ENCODE measurements at places on chromosomes 3 and 15.
A peak's percentile ranks its signal among the peaks of the same experiment; 100 is the strongest.

DNA sequence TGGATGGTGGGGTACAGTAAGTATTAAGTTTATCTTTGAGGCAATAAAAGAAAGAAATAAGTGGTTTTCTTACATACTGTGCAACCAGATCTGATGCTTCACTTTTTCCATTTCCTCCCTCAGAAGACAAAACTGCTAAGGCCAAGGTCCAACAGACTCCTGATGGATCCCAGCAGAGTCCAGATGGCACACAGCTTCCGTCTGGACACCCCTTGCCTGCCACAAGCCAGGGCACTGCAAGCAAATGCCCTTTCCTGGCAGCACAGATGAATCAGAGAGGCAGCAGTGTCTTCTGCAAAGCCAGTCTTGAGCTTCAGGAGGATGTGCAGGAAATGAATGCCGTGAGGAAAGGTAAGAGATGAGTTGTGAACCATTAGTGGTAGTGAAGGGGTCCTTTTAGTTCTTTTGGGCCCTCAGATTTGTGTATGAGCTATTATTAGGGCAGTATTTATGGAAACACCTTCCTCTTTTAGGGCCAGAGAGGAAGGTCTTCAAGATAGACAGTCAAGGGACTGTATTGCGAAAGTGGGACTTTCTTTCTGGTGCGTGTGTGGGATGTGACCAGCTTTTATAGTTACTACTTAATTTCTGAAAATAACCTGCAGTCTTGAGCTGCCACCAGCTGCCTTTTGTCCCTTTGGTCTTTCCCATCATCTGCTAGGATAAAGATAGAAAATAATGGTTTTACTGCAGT is 4.6 kb downstream of the ALAS1 start:
- DNase-seq, result no peak

DNA sequence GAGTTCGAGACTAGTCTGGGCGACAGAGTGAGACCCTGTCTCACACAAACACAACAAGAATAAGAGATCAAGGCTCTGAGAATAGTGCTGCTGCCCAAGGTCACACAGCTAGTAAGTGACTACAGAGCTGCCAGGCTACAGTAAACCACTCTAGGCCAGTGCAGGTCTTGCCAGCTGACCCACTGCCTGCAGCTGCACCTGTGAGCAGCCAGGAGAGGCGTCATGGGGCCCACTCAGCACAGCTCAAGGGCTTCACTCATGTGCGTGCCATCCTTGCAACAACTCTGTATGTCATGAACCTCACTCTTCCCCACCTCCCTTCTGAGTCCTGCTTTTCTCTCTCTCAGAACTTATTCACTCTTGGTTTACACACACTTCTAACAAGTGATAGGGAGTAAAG is 176.7 kb downstream of the SMAD6 start:
- DNase-seq, result no peak

DNA sequence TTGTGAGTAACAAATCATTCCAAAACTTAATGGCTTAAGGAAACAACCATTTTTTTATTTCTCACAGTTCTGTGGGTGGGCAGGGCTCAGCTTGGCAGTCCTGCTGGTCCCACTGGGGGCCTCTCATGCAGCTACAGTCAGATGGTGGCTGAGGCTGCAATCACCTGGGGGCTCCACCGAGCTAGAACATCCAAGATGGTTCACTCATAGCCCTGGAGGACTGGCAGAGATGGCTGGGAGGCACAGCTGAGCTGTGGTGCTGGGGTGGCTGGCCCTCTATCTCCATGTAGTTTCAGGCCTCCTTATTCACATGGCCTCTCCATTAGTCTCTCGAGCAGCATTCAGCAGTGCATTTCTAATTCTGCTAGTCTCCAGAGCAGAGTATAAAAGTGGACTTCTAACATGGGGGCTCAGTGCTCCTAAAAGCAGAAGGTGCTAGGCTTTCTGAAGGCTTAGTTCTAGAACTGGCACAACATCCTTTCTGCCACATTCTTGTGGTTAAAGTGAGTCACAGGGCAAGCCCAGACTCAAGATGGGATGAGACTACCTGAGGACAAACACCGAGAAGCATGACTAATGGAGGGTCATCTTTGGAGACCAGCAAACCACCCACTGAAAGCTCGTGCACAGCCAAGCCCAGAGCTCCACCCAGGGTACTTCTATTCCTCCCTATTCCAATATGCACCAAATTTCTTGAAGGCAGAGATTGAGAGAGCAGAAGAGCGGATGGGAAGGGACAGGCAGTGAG is 6.3 kb downstream of the CAV3 start:
- peak; percentile 91 for DNase-seq

- DNase-seq, result no peak
Measured at GRCh38 chr3:113329757-113330156, 111.5 kb downstream of the CFAP44 start.

GRCh38 chr3:155131104-155131503 is 51.0 kb downstream of the MME start:
- no peak for DNase-seq

- DNase-seq, result no peak
Measured at GRCh38 chr3:126983276-126983652, 349 bp downstream of the PLXNA1 start.

- no peak for DNase-seq
Measured at GRCh38 chr3:29534006-29534405, 253.1 kb downstream of the RBMS3 start.

GRCh38 chr3:53083949-53084309 is 38.1 kb upstream of the SFMBT1 start:
- no peak for DNase-seq

DNA sequence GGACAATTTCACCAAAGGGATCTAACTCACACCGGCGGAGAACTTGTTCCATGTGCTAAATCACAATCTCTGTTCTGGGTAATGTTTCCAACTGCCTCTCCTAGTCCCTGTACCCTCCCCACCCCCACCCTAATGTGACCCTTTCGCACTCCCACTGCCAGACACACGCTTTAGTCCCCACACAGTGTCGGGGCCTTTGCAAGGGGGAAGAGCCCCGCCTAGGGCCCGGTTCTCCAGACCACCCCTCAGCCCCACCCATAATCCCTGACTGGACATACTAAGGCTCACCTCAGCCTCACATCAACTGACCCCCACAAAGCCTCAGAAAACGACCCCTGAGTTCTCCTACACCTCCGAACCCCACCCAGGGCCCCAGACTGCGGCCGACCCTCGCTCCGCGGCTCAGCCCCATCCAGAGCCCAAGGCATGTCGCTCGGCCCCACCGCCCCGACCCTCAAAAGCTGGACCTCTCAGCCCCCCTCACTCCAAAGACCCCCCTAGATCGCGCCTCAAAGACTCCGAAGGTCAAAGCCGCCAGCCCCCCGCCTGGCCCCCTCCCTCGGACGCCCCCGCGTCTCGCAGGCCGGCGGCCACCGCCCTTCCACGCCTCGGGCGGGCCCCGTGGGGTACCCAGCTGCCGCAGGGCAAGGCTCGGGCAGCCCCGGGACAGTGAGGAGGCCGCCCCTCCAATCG is 72.0 kb upstream of the MAP4 start:
- no peak for DNase-seq

GRCh38 chr15:35944945-35945585 is 399.1 kb upstream of the DPH6 start:
- no peak for DNase-seq

GRCh38 chr3:179309225-179310078 is 13.4 kb upstream of the ZNF639 start:
- DNase-seq, result no peak

GRCh38 chr3:40940651-40941050 is 258.7 kb upstream of the CTNNB1 start:
- DNase-seq, result no peak

All from A549 (cell line).